Right kidney (tissue), 9 donors: ENCODE measurements at places on chromosomes 7 and 10.

DNA sequence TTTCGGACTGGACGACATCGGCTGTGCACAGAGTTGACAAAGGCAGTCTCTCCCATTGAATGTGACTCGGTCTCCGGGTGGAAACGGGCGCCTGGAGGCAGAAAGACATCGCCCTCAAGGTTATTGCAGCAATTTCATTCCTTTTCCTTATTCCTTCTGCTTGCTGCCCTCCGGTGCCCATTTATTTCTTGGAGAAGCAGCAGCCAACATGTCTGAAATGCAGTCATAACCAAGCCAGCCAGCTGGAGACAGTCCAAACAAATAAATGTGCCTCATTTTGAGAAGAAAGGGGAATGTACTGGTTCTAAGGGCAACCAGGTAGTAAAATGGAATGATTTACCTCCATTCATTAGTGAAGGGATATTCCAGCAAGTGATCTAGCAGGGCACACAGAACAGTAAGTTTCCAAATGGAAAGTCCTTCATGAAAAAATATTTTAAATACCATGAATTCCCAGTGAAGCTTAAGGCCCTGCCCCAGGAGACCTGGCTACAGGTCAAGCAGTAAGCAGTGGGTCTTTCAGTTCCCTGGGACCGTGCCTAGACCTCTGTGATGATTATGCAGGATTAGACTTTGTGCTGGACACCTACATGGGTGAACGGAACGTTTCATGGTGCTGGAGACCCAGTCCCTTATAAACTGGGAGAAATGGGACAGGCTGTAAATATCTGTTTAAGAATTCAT is 86.6 kb downstream of the ABLIM1 start:
- no peak for DNase-seq

DNA sequence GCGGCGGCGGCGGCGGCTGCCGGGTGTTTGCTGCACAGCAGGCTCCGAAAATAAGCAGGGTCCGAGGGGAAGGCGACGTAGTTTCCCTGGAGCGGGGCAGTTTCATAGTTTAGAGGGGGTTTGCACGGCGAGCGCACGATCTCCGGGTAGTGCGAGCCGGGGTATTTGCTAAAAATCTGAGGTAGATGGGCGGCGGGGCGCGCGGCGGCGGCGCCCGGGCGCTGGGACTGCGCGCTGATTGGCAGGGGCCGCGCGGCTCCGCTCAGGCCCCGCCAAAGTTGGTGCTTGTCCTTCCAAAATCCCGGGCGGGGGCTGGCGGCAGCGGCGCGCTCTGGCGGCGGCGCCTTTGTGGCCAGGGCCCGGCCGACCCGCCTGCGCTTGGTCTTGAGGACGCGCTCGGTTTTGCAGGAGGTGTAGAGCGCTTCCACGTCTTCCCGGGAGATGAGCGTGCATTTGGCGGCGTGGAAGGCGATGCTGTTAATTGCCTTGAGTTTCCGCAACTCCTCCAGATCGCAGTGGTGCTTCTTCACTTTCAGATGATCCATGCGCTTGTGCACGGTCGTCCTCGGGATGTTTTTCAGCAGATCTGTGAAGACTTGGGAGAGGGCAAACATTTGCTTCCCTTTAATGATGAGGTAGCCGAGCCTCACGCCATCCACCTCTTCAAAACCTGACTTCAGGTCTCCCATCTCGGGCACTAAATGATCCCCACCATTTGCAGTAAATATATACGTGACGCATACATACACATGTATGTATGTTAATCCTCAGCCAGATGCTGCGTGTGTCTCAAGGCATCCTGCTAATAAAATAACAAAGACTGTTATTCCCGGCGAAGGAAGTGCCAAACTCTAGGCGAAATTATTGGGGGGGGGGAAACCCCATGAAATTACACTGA is 8.1 kb downstream of the SKIDA1 start:
- peak; percentile 96 for DNase-seq

DNA sequence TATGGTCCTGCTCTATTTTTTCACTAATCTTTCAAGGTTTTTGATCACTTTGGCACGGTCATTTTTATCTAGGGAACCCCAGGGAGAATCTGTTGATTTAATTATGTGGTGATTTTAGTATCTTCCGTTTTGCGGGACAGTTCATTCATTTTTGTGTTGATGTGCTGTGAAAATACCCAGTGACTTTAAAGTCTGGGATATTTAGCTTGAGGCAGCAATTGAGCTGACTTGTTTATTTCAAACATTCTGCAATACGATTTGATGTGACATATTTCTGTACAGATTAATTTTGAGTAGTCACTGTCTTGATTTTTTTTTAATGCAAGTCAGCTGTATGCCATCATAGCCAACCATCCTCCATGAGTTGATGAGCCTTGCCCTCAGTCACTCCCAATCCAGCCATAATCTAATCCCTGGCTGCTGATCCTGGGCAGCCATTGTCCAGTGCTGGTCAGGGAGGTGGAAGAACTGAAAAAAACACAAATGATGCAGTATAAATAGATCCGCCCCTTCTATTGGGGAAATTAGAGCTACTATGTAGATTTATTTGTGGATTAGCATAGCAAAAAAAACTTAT is 183.4 kb downstream of the CCSER2 start:
- no peak for DNase-seq

- DNase-seq = no peak
Measured at GRCh38 chr7:34337163-34337562, 320.9 kb upstream of the NPSR1 start.

- no peak for DNase-seq
Measured at GRCh38 chr7:32379510-32380112, 110.6 kb downstream of the LSM5 start.

DNA sequence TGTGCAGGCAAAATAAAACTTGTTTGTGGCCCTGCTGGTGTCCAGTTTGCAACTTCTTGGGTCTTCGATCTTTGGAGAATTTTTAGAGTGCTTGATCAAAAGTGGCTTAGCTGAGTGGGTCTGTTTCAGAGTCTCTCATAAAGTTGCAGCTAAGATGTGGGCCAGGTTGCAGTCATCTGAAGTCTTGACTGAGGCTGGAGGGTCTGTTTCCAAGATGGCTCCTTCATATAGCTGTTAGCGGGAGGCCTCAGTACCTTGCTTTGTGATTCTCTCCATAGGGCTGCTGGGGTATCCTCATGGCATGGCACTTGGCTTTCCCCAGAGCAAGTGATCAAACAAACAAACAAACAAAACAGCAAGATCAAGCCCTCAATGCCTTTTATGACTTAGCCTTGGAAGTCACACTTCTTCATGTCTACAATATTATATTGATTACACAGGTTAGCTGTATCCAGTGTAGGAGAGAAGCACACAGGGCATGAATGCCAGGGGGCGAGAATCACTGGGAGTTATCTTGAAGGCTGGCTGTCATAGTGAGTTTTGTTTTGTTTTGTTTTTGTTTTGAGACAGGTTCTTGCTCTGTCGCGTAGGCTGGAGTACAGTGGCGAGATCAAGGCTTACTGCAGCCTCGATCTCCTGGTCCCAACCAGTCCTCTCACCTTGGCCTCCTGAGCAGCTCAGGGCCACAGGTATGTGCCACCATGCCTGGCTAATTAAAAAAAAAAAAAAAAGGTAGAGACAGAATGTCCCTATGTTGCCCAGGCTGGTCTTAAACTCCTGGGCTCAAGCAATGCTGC is 10.2 kb downstream of the CYP26A1 start:
- DNase-seq = no peak

- peak; percentile 68 for DNase-seq
Measured at GRCh38 chr10:11165591-11166543, 148.2 kb downstream of the CELF2 start.

GRCh38 chr10:109979215-109979614 is 28.6 kb upstream of the ADD3 start:
- no peak for DNase-seq

GRCh38 chr7:108002726-108003598 is at the start of gene LAMB1:
LAMB1 (minus strand) TSS chr7:108003161; CDS start chr7:108002885, 276 bp downstream.
- DNase-seq = peak; percentile 90

- no peak for DNase-seq
Measured at GRCh38 chr7:105648561-105649401, 67.5 kb upstream of the EFCAB10 start.

GRCh38 chr10:132301371-132302330 is 6.1 kb downstream of the STK32C start:
- no peak for DNase-seq

GRCh38 chr10:6516281-6516928 is 63.7 kb downstream of the PRKCQ start:
- DNase-seq = no peak

DNA sequence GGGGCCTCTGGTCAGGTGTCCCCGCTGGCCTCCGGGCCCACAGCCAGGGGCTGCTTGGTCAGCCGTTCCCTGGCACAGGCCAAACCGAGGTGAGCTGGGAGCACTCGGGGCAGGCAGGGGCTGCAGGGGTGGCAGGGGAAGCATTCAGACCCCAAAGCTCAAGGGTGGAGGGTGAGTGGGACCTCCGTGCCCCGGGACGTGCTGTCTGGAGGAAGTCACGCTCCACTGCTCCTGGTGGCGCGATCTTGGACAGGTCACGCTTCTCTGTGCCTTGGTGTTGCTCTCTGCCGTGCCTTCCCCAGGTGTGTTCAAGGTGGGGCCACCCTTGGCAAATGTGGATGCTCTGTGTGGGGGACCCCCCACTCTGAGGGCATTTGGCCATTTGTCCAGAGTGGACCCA is 24.6 kb upstream of the ELFN1 start:
- DNase-seq = no peak

- no peak for DNase-seq
Measured at GRCh38 chr7:13846386-13846785, 143.1 kb downstream of the ETV1 start.

DNA sequence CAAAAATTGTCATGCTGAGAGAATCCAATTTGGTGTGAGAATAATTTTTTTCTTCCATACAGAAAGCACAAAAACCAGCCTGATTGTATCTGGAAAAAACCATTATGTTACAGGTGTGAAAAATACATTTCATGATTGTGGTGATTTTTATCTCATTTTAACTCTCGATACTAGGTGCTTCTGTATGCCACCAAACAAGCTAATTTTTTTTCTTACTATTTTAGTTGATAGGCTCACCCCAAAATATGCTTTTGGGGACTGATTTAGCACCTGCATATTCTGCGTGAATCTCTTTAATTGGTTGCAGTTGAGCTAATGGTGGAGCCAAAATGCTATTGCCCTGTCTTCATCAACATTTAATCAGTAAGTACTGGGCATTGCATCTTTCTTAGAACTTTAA is 1.9 kb downstream of the DMTF1 start:
- DNase-seq = no peak

- no peak for DNase-seq
Measured at GRCh38 chr10:43061760-43062159, 15.1 kb upstream of the RET start.

DNA sequence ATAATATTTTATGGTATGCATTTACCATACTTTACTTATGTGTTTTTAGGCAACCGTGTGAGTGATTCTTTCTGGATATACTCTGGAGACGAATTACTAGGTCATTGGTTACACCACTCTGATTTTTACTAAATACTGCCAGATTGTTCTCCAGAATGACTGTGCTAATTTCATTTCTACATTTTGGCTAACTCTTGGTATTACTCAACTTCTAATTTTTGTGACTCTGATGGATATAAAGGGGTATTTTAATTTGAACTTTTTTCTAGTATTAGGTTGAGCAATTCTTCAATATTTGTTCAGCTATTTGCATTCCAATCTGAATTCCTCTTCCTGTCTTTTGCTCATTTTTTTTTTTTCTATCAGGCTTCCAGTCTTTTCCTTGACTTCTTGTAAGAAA is 223.6 kb downstream of the MDFIC start:
- DNase-seq = no peak

GRCh38 chr10:33807531-33808359 is 473.3 kb upstream of the NRP1 start:
- DNase-seq = no peak

DNA sequence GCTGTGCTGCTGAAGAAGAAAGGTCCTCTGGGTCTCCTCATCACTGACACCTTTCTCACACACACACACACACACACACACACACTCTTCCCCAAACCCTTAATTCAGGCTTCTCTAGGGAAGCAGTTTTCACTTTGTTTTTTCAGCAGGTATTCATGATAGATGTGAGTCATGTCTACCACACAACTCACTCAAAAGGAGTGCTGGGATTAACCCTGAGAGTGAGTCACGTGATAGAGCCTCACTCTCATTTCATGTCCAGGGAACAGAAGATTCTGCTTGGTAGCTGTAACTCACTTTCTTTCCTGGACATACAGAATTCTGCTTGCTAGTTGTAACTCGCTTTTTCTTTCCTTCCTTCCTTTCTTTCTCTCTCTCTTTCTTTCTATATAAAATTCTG is 45.4 kb downstream of the VIM start:
- DNase-seq = no peak

GRCh38 chr10:87603769-87604168 is 55.9 kb upstream of the PAPSS2 start:
- DNase-seq = no peak

DNA sequence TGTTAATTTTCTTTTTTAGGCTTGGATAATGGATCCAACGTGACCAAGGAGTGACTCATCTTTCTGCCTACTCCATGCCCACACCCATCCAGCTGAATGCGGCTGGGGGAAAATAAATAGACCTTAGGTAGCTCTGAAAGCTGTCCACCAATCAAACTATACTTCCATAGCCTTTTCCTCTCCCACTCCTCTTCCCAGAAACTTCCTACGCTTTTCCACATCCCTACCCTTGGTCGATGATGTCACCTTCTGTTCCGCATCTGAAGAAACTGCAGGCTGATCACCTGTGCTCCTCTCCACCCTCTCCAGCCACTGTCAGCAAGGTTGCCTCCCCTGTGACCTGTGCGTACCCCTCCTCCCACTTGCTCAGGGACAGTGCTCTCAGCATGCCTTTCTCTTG is 359.8 kb upstream of the KLF6 start:
- no peak for DNase-seq

- DNase-seq = no peak
Measured at GRCh38 chr10:13987446-13987845, 343.3 kb downstream of the FRMD4A start.
